Activated T-cell treated with anti-CD3 and anti-CD28 coated beads for 4 hours (primary cell): ENCODE measurements at places on chromosomes 3 and 15.

DNA sequence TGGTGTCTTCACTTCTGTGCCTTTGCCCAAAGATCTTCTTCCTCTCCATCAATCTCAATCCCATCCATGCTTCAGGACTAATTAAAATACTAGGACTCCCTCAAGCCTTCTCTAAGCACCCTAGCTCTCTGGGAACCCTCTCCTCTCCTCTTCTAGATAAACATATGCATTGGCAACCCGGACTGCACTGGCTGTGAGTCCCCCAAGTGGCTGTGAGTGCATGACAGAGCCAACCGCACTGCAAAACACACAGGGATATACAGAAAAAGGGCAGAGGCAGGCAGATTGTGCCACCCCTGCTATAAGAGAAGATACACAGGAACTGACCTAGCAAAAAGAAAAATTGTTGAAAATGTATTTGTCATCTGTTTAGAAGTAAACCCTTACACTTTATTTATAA, 457.1 kb downstream of the MFSD1 start:
- no peak for DNase-seq

DNA sequence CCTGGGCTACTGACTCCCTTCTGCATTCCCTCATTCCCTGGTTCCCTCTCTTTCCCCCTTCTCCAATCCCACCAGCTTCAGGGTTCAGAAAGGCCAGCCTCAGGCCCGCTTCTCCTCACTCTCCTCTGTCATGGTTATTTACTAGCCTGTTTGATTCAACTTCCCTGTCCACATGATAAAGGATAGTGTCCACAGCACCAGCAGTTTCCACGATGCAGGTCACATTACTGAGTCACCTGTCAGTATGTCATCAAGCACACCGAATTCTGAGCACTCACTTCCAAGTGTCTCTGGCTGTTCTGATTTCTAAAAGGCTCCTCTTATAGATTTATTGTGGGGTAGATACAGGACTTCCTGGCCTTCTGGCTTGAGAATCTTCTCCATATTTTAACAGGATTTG, 96.6 kb upstream of the CTNNB1 start:
- DNase-seq, result no peak

- DNase-seq, result no peak
Measured at GRCh38 chr15:90006217-90007075, 5.3 kb downstream of the ZNF710 start.

- DNase-seq, result no peak
Measured at GRCh38 chr3:134027631-134028030, 2.1 kb downstream of the SLCO2A1 start.

DNA sequence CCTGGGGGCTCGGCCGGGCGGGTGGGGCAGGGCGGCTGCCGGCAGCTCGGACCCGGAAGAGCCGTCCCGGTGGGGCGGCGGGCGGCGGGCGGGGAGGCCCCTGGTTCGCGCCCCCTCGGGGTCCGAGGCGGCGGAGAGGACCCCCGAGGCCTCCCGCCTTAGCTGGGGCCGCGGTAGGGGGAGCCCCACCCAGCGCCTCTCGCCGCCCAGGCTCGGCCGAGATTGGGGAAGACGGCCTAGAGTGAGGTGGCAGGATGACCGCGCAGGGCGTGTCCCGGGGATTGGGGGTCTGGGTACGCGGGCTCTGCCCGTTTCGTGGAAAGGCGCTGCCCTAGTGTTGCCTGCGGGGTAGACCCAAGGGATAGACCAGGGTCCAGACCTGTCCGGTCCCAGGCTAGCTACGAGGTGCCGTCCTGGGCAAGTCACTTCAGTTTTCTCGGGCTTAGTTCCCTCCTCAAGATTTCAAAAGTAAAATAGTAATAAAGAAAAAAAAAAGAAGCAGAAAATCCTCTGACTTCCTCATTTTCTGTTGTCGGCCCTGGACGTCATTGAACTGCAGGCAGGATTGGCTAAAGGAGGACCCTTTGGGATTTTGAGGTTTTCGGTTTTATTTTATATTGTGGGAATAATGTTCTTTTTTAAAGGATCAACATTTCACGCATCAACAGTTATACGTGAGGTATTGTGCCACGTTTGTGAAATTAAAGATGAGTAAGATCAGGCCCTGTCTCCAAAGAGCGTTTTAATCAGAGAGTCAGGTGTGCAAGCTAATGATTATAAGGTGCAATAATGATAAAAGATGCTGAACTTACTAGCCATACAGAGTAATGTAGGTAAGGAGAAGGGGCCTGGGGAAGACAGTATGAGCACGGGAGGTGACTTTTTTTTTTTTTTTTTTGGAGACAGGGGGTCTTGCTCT, 679 bp downstream of the IQGAP1 start:
- DNase-seq, result peak; percentile 17

DNA sequence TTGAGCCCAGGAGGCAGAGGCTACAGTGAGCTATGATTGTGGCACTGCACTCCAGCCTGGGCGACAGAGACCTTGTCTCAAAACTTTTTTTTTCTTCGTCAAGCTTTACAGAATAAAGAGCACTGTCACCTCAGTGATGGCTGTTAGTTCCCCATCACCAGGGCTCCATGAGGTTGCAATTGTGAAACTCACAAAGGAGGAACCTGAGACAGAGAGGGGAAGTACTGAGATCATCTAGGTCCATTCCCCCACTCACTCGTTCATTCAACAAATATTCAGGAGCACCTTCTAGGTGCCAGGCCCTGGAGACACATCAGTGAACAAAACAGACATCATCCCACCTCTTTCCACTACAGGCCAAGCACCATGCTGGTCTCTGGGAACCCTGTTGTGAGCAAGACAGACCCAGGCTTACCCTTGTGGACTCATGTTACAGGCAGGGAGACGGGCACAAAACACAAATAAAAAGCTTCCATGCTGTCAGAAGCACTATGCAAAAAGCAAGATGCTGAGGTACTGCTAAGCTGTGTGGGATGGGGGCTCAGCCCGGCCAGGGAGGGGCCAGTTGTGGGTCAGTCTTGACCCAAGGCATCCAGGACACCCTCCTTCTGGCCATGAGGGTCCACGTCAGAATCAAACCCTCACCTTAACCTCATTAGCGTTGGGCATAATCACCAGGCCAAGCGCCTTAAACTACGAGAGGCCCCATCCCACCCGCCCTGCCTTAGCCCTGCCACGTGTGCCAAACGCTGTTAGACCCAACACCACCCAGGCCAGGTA, 2.1 kb upstream of the RHO start:
- DNase-seq, result no peak

GRCh38 chr3:113685956-113686721, 10.3 kb downstream of the USF3 start:
- no peak for DNase-seq

DNA sequence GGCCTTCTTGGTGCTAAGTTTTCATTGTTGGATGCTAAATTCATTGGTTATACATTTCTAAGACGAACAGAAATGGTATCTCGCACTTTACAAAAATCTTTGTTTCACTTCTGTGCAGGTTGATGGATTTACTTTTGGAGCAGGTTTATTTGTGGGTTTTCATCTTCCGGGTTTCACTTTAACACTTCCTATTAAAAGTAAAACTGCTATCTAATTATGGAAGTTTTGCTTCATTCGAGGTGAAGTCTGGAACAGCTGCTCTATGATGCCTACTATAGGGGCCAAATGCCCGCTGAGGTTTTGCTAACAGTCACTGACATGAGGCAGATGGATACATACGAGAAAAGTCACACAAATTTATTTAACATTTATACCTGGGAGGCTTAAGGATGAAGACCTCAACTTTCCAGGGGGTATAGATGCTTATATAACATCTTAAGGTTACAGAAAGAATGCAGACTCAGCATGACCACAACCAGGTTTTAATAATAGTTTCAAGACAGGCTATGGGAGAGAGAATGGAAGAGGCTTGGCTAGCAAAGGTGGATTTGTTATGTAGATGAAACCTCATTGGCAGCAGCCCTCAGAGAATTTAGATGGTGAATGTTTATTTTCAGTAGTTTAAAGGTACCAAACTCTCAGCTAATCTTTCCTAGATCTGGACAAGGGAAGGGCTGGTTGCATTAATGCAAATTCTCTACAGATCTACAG, 54.2 kb downstream of the OSTN start:
- no peak for DNase-seq

GRCh38 chr3:101038880-101039279, 45.7 kb upstream of the ABI3BP start:
- DNase-seq, result no peak

GRCh38 chr3:8638994-8639658, 5.5 kb downstream of the SSUH2 start:
- no peak for DNase-seq

DNA sequence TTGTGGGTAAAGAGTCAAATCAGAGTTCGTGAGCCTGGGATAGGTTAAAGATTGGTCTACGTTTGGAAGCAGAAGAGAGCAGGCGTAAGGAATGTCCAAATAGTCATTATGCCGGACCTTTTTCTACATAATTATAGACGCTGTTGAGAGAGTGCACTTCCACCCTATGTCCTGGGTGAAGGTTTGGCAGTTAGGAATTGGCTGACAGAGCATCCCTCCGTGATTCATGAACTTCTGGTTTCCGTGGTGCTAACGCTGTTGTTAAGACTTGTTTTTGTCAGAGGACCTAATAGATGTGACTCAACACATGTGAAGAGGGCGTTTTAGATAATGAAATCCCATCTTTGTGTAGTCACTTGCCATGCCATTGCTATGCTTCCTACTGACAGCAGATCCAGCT, 1.1 kb downstream of the EAF1 start:
- DNase-seq, result no peak
